ENCODE measurements at places on chromosomes 7 and 10.

DNA sequence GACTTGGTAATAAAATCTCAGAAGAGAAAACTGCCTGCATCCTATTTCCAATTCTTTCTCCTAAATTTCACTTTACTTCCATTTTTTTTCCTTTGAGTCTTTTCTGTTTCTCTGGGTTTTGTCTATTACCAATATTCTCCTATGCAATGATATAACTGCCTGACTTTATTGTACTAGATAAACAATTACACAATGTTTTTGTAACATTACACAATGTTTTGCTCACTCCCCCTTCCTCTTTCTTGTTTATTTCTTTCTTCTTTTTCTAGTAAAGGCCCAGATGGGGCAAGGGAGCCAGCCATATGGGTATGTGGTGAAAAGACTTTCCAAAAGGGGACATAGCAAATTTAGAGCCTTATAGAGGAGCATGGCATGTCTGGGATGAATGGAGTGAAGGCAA, 278.7 kb upstream of the PHYHIPL start:
- no peak for DNase-seq

- no peak for DNase-seq
Observed at GRCh38 chr7:48091506-48092433, 2.7 kb downstream of the UPP1 start.

DNA sequence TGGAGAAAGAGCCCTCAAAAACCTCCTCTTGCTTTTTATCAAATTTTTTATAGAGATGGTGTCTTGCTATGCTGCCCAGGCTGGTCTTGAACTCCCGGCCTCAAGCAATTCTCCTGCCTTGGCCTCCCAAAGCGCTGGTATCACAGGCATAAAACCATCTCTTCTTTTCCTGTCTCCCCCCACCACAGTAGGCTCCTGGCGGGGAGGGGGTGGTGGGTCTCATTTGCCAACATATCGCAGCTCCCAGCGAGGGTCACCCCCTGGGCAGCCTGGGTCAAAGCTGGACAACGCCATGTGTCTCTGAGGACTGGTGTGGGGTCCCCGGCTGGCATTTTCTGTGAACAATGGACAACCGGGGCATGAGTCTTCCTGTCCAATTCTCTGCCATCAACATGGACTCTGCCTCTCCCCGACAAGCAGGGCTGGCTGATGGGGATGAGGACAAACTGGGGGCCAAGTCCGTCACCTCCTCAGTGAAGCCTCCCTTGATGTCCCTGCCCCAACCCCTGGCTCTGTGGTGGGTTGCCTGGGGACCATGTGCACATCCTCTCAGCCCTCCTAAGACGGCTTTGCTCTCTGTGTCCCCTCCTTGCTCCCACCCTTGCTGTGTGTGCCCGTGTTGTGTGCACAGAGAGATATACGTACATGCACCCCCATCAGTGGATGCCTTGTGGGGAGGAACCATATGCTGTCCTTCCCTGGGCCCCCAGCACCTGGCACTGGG, 86.4 kb upstream of the GNA12 start:
- no peak for DNase-seq

GRCh38 chr7:156842317-156842716, 50.7 kb downstream of the LMBR1 start:
- no peak for DNase-seq

GRCh38 chr10:99466632-99467223, 36.3 kb upstream of the GOT1 start:
- DNase-seq, result no peak

DNA sequence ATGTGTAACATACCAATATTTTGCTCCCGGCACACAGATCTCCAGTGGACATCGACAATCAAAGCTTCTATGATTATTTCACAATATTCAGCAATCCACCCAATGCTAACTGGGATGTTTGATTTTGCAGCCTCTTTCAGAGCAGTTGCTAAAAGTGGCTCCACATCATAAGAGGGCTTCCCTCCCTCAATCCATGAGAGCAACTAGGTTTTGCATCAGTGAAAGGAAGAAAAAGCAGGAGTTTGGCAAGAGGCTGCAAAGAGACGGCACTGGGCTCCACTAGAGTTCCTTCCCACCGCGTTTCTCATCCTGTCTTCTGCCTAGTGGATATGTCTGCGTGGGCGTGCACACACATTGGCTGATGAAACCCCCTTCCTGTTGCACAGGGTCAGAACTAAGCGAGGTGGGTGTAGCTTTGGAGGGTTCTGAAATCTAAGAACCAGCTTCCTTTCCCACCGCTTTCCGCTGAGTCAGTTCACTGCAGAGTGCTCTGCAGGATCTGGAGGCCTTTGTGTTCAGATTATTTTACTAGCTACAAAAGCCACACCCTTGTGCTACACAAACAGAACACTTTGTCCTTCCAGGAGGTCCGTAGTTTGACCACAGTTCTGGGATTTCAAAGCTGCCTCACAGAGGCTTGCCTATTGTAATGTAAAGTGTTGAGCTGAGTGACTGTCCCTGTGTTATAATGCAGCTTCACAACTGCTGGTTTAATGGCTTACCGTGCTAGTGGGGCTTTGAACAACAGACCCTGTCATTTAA, 28.1 kb downstream of the ARL4A start:
- peak; percentile 100 for DNase-seq

DNA sequence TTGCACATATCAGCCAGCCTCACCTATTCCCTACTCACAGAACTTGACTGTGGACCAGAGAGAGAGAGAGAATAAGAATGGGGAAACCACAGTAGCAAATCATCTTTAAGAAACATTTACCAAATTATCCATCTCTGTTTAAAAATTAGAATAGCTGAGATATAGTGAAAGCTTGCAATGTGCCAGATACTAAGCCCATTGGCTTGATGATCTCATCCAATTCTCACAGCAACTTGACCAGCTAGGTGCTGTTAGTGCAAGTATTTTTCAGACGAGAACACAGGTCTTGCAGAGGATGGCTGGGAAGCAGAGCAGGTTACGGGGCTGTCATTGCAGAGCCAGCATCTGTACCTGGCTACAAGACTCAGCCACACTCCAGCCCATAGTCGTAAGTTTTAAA, 50.9 kb downstream of the KLF6 start:
- no peak for DNase-seq

DNA sequence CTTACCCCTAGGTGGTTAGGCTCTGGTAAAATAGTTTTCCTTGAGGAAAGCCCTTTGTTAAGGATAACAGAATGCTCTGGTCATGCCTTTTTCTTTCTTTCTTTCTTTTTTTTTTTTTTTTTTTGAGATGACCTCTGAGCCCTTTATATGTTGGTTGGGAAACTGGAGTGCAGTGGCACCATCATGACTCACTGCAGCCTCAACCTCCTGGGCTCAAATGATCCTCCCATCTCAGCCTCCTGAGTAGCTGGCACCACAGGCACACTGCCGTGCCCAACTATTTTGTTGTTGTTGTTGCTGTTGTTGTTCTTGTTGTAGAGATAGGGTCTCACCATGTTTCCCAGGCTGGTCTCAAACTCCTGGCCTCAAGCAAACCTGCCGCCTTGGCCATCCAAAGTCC, 27.4 kb downstream of the NACAD start:
- DNase-seq, result no peak

- no peak for DNase-seq
Observed at GRCh38 chr7:65955718-65956117, 26.3 kb downstream of the GUSB start.

All from H4 (cell line).